Caco-2 (cell line): ENCODE measurements at places on chromosomes 2 and 18. TPM values are rescaled to one million over a fixed set of nuclear protein-coding genes. Genes with fewer than 3 reads are reported as not detected.

DNA sequence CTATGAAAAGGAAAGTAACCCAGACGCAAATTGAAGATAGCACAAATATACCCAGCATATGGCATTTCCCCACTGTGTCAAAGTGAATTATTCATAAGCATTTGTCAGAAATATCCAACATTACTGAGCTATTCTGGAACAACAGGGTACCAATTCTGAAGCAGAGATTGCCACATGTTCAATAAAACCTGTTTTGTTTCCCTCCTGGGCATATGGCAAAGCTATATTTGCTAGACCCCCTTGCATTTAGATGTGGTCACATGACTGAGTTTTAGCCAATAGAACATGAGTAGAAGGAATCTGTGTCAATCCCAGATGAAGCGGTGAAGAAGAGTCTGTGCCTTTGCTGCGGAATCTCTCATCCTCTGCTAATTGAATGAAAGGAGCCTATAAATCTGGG is 296.4 kb upstream of the DLGAP1 start:
- no peak for DNase-seq

DNA sequence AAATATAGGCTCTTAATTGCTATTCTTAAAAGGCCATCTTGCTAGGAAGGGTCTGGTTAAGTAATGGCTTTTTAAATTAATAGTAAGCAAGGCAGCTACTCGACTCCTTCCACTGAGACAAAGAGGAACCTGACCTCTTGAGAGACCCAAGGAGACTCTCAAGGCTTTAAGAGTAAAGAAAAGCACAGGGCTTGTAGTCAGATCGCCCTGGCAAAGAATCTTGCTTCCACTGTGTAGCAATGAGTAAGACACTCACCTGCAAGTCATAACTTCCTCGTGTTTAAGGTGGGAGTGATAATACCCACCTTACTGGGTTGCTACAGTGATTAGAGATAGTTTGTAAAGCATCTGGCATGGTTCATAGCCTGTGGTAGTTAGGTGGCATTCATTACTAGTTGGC is 274.5 kb downstream of the TSN start:
- no peak for DNase-seq

DNA sequence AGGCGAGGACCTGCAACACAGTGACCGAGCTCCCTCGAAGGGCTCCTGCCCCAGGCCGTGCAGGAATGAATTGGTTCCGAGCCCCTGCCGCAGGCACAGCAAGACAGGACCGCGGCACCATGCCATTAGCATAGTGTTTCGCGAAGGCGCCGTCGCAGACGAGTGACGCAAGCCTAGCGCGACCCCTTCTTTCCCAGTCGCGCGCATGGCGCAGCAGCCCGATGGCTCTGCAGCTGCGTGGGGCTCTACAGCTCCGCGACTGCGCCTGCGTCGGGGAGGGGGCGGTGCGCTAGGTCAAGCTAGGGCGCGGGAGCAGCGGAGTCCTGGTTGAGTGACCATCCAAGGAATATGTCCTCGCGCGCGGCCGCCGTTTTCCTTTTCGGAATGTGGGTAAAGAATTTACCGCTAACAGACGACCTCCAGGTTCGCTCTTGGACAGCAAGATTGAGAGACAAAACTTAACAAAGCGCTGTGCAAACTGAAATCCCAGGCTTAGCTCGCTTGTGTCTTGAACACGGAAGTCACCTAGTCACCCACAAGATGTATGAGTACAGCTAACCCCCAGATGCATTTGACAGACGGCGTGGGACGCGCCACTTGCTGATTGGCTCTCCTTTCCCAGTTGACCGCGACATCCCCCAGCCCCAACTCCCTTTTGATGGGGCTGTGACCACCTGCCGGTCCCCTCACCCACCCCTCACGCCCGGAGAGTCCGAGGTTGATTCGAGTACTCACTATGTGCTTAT is at the start of gene TRMT61B:
Gene TRMT61B, minus strand, starts transcription at position 164 of the 746 bp plus-strand sequence. Its CDS starts 32 bp downstream, at position 132.
- peak; percentile 98 for DNase-seq

GRCh38 chr2:240539906-240540305 is 17.9 kb downstream of the ANKMY1 start:
- DNase-seq = no peak

- DNase-seq = no peak
These were observed 193.7 kb upstream of the ID2 start for GRCh38 chr2:8488001-8488738.

Gene ZNF804A
- not detected in 2 replicates for total RNA-seq

Gene CGREF1
- total RNA-seq = 4.4 and 5.0 TPM in 2 replicates

Gene POMC
- total RNA-seq = 10.5 and 14.9 TPM in 2 replicates

Gene ANO7
- 4.1 and 4.7 TPM in 2 replicates for total RNA-seq
